Kidney tubule cell (primary cell): ENCODE measurements at places on chromosomes 3 and 15.
A peak's percentile ranks its signal among the peaks of the same experiment; 100 is the strongest.

DNA sequence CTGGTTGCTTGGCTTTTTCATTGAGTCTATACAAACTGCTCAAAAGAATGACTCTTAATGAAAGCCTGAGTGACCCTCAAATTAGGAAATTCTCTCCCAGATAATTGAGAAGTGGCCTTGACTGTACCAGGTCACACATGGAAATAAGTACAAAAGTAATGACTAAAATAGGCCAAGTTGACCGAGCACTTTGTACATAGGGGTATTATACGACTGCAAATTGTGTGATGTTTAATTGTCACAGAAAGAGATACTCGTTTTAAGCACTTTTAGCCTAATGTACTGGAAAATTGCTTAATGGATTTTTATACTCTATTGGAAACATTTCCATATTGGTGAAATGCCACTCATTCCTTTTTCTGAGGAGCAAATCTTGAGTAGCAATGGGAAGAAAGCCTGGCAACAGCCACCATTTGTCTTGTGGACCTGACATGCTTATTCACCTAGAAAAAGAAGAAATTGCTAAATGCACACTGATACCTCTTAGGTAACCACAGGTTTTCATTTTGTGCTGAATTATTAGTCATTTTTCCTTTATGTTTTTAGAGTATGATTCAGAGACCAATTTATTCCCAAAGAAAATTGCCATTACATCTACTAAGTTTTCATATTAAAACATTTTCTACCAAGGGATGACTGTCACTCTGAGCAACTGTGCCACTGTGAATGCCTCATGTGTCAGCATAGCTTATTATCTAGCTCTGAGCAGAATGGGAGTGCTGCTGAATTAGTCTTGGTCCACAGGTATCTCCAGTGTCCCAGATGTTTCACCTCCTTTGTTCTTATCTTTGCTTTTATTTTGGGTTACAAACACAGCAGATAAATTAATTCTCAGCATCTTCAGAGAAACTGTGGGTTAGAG, 8.9 kb upstream of the PXK start:
- DNase-seq: no peak

GRCh38 chr15:77566092-77566491, 66.6 kb downstream of the LINGO1 start:
- no peak for DNase-seq

GRCh38 chr3:195159814-195160165, 111.2 kb downstream of the XXYLT1 start:
- no peak for DNase-seq

DNA sequence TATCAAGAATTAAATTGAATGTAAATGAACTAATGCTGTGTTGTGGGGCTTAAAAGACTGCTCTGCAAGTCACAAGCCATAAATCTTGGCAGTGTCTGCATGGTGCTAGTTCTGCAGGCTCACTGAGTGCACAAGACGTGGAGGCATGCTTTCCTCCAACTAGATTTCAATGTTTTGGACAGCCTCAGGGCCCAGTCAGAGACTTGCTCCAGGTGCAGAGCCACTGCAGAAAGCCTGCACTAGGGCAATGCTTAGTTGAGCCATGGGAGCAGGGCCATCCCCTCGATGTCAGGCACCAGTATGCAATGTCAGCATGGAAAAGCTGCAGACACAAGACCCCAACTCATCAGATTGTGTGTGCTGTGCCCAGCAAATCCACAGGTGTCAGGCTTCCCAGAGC, 234.5 kb upstream of the CDIN1 start:
- no peak for DNase-seq

GRCh38 chr3:129112308-129113052, 9.1 kb downstream of the RAB43 start:
- DNase-seq: peak; percentile 66

GRCh38 chr3:128482175-128482574, 10.8 kb downstream of the GATA2 start:
- peak; percentile 13 for DNase-seq

DNA sequence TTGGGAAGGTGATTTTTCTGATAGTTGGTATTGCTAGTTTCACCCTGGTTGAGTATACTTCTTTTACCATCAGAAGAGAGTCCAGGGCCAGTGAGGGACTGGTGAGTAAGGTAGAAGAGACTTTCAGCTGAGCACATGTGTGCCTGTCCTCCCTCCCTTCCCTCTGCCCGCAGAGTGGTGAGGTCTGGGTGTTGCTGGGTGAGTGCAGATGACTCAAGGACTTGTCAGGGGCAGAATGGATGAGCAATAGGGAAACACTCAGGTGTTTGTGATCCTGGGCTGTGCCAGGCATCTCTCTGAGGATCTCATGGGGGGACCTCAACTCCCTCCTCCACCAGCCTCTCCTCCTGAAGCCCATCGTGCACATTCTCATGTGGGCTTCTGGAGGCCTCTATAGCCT, 76.0 kb upstream of the GSK3B start:
- DNase-seq: peak; percentile 96

DNA sequence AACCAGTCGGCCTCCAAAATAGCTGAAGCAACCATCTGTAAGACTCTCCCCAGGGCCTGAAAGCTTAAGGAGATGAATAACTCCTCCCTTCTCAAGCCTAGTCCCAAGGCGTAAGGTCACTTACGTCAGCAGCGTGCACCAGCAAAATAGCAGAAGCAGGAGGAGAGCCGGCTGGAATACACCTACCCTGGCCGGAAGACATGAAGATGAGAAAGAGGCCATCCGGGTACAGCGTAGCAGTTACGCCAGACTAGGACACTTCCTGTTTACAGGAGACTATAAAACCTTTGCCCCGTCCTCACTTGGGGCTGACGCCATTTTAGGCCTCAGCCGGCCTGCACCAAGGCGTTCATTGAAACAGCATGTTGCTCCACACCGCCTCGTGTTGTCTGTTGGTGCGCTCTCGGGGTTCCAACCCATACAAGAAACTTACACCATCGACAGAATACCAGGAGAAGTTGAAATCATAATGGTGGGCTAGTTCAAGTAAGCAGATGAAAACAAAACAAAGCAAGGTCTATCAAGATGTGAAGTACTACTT, 2.5 kb downstream of the CFAP92 start:
- no peak for DNase-seq

GRCh38 chr15:68583936-68584755, 5.4 kb downstream of the CORO2B start:
- DNase-seq: no peak

DNA sequence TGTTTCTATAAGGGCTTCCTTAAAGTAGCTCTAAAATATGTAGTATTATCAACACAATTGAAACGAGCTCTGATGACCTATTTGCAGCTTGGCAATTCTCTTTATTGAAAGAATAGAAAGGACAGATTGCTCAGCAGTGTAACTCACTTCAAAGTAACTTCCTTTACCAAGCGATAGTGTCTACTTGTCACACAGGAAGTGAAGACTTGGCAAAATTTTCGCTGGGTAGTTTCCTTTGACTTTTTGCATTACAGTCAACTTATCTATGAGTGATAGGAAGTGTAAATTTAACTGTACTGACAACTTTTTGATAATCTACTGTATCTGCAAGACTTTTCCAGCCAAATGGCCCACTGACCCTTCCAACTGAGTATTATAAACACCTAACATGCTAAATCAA, 22.8 kb downstream of the SLC9A9 start:
- DNase-seq: no peak
